ENCODE measurements at places on chromosomes 4 and X.

DNA sequence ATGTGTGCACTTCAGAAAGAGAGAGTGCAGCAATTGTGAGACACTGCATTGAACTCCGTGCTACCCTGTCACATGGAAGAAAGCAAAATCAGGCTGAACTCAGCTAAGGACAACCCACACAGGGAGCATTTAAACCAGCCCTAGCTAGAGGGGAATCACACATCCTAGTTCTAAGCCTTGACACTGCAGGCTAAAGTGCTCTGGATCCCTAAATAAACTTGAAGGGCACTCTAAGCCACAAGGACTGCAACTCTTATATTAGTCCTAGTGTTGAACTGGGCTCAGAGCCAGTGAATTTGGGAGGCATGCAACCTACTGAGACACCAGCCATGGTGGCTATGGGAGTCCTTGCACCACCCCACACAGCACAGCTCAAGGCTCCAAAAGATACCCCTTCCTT is 311.9 kb downstream of the OPHN1 start:
- no peak for DNase-seq

- peak; percentile 53 for DNase-seq
Measured at GRCh38 chr4:1356181-1356998, 9.4 kb downstream of the UVSSA start.

GRCh38 chr4:140266958-140267568 is 106.4 kb upstream of the SCOC start:
- DNase-seq: no peak

GRCh38 chr4:110306303-110306702 is 107.9 kb upstream of the ELOVL6 start:
- DNase-seq: no peak

- no peak for DNase-seq
Measured at GRCh38 chrX:72358313-72358712, 52.6 kb upstream of the CITED1 start.

GRCh38 chr4:54813674-54814073 is 155.9 kb downstream of the KIT start:
- DNase-seq: no peak

GRCh38 chr4:82528074-82528473 is 33.7 kb downstream of the TMEM150C start:
- DNase-seq: no peak

DNA sequence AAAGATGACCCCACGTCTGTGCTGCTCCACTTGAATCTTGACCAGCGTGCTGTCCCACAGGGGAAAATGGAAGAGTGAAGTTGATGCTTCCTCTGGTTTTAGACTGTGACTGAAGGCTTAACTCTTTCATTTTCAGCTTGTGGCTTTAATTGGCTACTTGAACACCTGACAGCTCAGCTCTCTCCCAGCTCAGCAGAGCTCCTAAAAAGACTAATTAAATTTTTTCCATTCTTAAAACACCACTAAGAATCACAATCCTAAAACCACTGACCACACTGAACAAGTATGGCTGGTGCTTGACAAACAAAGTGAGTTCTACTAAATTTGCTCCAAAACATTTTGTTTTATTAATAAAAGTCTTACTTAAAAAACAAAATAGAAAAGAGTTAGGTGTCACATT is 71.7 kb downstream of the SRPX start:
- DNase-seq: no peak

DNA sequence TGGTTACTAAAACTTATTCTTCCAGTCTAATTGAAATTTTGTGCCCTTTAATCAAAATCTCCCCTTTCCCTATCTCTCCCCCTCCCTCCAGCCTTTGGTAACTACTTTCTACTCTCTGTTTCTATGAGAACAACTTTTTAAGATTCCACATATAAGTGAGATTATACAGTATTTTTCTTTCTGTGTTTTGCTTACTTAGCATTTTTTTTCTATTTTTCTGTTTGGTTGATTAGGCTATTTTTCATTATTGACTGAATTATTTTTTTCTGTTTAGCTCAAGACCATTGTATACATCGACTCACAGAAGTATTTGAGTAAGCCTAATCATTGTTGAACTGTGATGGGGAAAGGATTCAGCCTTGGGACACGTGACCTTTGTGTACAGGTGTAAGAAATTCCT is 116.4 kb downstream of the PHEX start:
- no peak for DNase-seq

GRCh38 chrX:10554612-10555270 is 65.6 kb downstream of the MID1 start:
- no peak for DNase-seq

DNA sequence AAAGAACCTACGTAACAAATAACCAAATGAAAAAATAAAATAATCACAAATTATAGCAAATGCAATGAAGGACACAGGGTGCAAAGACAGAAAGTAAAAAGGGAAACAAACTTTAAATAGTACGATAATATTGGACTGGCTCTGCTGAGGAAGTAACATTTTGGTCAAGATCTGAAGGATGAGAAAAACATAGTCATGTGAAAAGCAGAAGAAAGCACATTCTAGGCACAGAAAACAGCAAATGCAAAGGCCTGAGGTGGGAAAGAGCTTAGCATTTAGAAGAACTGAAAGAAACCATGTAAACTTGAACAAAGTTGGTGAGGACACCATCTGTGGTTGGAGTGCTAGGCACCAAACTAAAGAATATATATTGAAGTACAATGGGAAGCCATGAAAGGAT is 111.2 kb downstream of the PPP3CA start:
- DNase-seq: no peak

GRCh38 chrX:30893206-30893605 is 4.2 kb upstream of the TAB3 start:
- no peak for DNase-seq

GRCh38 chr4:169625886-169626285 is 5.5 kb downstream of the CLCN3 start:
- no peak for DNase-seq

GRCh38 chr4:72557021-72557420 is 12.0 kb downstream of the ADAMTS3 start:
- no peak for DNase-seq

GRCh38 chr4:183342541-183343533 is 20.6 kb upstream of the CLDN24 start:
- DNase-seq: no peak

- DNase-seq: no peak
Measured at GRCh38 chr4:147735413-147736301, 3.8 kb downstream of the ARHGAP10 start.
